ENCODE measurements at places on chromosomes 3 and 15.

DNA sequence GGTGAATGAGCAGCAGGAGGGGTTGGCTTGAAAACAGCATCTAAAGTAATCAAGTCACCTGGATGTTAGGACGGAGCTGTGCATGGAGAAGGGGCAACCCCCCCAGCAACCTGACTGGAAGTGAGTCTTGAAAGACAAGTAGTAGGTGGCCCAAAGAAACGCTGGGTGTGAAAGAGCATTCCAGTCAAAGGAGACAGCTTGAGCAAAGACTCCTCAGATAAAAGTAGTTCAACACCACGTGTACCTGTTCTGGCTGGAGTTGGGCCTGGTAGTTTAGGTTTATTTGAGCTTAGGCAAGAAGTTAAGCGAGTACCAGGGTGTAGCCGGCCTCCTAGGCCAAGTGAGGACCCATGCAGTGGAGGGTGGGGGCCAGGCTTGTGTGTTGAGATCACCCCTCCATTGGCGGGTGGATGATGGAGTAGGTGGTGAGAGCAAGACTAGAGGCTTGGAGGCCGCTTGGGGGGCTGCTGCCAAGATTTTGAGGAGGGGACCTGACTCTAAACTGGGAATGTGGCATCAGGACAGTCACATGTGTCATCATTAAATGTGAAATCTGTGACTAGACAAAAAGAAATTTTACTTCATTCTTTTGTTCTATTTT is 61.3 kb downstream of the ABHD2 start:
- no peak for DNase-seq

- DNase-seq = no peak
Observed at GRCh38 chr3:141625506-141625905, 112.6 kb upstream of the RNF7 start.

DNA sequence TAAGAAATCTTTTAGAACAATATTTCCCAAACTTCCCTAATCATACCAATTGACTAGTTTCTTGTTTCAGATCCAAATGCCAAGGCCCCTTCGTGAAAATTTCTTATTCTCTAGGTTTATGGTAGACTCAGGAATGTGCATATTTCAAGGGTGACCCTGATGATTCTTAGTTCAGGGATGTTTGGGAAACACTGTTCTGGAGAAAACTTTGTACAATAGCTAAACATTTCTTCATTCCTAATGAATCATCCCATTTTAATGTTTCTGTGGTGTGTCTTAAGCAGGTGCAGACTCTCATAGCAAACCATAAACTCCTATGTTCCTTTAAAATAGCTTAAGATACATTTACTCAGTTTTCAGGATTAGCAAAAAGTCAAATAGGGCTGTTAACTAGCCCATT is 314.5 kb downstream of the TIGIT start:
- DNase-seq = peak; percentile 81

DNA sequence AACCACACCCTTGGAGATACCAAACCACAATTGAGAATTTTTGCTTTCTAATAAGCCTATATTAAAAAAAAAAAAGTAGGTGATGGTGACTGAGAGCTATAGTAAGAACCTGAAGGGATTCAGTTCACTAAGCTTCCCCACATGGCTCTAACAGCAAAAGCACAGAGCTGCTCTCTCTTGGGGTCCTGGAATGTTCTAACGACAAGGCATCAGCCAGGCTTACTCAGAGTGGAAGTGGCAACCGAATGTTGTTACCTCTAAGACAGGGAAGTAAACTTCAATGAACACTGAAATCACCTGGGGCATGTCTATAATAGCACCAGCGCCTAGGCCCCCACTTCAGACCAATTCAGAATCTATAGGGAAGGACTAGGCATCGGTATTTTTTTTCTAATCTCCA is 397.7 kb downstream of the MAGI1 start:
- no peak for DNase-seq

DNA sequence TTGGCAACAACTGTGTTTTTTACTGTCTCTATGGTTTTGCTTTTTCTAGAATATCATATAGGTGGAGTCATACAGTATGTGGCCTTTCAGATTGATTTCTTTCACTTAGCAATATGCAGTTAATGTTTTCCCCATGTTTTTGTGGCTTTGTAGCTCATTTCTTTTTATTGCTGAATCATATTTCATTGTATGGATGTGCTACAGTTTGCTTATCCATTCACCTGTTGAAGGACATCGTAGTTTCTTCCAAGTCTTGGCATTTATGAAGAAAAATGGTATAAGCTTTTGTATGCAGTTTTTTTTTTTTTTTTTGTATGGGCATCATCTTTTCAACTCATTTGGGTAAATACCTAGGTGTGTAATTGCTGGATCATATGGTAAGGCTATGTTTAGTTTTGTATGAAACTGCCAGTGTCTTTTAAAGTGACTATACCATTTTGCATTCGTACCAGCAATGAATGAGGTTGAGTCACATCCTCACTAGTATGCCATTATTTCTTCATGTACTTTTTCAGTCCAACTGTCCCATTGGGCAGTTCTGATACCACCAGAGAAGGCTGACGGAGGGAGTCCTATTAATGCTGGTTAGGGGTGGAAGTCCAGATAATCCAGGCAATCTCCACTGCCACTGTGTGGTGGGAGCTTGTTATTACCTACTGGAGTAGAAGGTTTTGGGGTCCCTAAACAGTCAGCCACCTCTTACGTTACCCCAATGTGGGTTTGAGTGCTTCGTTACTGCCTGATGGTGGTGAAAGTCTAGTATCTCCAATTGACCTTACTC is 210.5 kb downstream of the DOCK3 start:
- DNase-seq = peak; percentile 3
